Temporal lobe (tissue), 4 donors: ENCODE measurements at places on chromosomes 5 and 9. TPM values are rescaled to one million over a fixed set of nuclear protein-coding genes. Genes with fewer than 3 reads are reported as not detected.

The ASTN2 gene
- total RNA-seq, result 27.3 TPM

The DENND1A gene
- 16.7 TPM for total RNA-seq

The IFNK gene
- not detected for total RNA-seq

The MARCOL gene
- total RNA-seq, result not detected

The INSL4 gene
- not detected for total RNA-seq

The ATG12 gene
- 51.9 TPM for total RNA-seq

The HEXB gene
- 23.6 TPM for total RNA-seq

The TCERG1 gene
- total RNA-seq, result 65.9 TPM

The LHFPL2 gene
- total RNA-seq, result 22.6 TPM

The IL7R gene
- total RNA-seq, result 0.98 TPM

The CA9 gene
- 0.98 TPM for total RNA-seq

The RCL1 gene
- total RNA-seq, result 17.5 TPM

The EIF4EBP3 gene
- total RNA-seq, result not detected

The IFNA2 gene
- not detected for total RNA-seq

The QRFP gene
- not detected for total RNA-seq

The ZNF484 gene
- total RNA-seq, result 52.1 TPM

The GNPDA1 gene
- total RNA-seq, result 16.0 TPM

The PLAC8L1 gene
- total RNA-seq, result 0.25 TPM

The CFAP77 gene
- total RNA-seq, result not detected

The CAMK4 gene
- total RNA-seq, result 78.2 TPM

The NUTM2G gene
- not detected for total RNA-seq

The TMOD1 gene
- 27.5 TPM for total RNA-seq

The TMEM232 gene
- total RNA-seq, result 11.8 TPM

The PCDHB13 gene
- 10.6 TPM for total RNA-seq

The SLC34A3 gene
- total RNA-seq, result not detected

The ZNF79 gene
- 11.1 TPM for total RNA-seq

The NAIP gene
- 20.7 TPM for total RNA-seq

The SLC25A2 gene
- not detected for total RNA-seq

The THBS4 gene
- 1.2 TPM for total RNA-seq

The TLR4 gene
- total RNA-seq, result 3.9 TPM

The ARL14EPL gene
- total RNA-seq, result not detected

The OR1N2 gene
- total RNA-seq, result not detected

The SPINK4 gene
- not detected for total RNA-seq

The TAF11L5 gene
- not detected for total RNA-seq

The IL13 gene
- total RNA-seq, result not detected

The NACC2 gene
- 3.9 TPM for total RNA-seq

The PCDHGA1 gene
- 3.2 TPM for total RNA-seq

The MEGF10 gene
- 19.7 TPM for total RNA-seq

The SLC24A2 gene
- 7.6 TPM for total RNA-seq

The KIAA1958 gene
- total RNA-seq, result 15.2 TPM

The ACTBL2 gene
- not detected for total RNA-seq

The PRR16 gene
- 1.2 TPM for total RNA-seq

The TNC gene
- total RNA-seq, result 92.0 TPM

The ZNF782 gene
- total RNA-seq, result 28.0 TPM

The ADAMTS12 gene
- 2.0 TPM for total RNA-seq

The ROR2 gene
- 0.74 TPM for total RNA-seq

The PAPPA gene
- under 0.01 TPM for total RNA-seq

The LVRN gene
- total RNA-seq, result 1.5 TPM

The HMMR gene
- total RNA-seq, result 2.2 TPM

The IGIP gene
- total RNA-seq, result 8.4 TPM
